ENCODE measurements at places on chromosomes 4 and X. TPM values are rescaled to one million over a fixed set of nuclear protein-coding genes. Genes with fewer than 3 reads are reported as not detected.

Gene ADAMTS3
- total RNA-seq = 4.6 TPM

Gene ZNF41
- 4.4 TPM for total RNA-seq

Gene RASSF6
- total RNA-seq = 5.9 TPM

Gene BTC
- total RNA-seq = 5.4 TPM

Gene FDCSP
- total RNA-seq = not detected

Gene GPRASP2
- total RNA-seq = 5.9 TPM

Gene GAGE12F
- total RNA-seq = not detected

Gene ASMT
- not detected for total RNA-seq

Gene CSN1S1
- not detected for total RNA-seq

- DNase-seq = peak; percentile 59
Measured at GRCh38 chr4:56026596-56026995, 77.9 kb downstream of the CEP135 start.

GRCh38 chr4:185149392-185149791 is 6.3 kb downstream of the SLC25A4 start:
- DNase-seq = no peak

DNA sequence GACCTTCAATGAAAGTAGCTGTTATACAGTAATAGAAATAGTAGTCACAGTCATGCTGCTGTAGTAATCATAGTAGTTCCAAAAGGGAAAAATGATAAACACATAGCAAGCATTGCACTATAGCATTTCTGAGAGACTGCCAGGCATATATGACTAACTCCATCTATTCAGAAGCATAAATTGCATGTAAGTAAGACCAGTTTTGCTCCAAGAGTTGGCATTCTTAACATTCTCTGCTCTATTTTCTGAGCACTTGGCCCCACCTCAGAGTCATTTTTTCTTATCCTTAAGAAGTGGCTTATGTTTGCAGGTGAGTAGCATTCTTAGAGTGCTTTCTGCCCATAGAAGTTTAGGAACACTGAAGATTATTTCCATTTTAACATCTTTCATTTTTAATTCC is 490.3 kb upstream of the TECRL start:
- no peak for DNase-seq

DNA sequence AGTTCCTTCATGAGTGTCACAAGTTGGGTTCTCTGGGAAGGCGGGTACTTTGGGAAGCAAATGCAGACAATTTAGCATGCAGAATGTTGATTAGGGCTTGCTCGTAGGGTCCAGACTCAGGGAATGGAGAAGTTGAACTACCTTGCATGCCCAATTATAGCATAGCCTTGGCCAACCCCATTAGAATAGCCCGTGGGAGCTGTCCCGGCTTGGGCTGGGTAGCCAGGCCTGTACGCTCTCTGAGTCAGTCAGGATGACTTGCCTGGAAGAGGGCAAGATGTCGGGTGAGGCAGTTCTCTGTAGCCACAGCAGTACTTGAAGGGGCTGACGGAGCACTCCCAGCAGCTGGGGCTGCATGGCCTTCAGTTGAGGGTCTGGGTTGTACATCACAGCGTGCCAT is 19.5 kb downstream of the KIAA0232 start:
- no peak for DNase-seq

DNA sequence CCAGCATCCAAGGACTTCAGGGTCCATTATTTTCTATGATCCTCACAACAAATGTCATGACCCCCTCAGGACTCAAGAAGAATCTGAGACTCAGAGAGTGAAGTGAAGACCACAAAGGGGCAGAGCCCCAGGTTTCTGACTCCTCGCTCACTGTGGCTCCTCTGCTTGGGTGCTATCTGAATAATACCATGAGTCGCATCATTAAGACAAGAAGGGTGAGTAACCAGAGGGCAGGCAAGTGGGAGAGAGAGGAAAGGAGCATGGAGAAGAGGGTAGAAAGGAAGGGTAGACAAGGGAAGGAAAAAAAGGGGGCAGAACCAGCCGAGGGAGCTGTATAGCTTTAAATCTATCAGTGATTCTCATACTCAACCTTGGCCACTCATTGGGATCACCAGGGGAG is 15.5 kb upstream of the HSD17B10 start:
- no peak for DNase-seq

- no peak for DNase-seq
Measured at GRCh38 chr4:156764145-156764544, 207.5 kb downstream of the PDGFC start.

DNA sequence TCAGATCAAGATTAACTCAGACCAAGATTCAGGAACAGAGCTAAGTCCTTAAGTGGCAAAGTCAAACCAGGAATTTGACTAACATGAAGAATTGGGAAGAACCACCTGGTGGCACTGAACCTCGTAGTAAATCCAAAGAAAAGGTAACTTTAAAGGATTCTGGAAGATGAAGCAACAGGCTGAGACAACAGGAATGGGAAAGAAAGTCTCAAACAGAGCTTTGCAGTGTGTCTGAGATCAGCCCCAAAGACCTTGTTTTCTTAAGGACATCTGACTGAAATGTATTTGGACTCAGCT is 126.1 kb downstream of the ASB9 start:
- no peak for DNase-seq

DNA sequence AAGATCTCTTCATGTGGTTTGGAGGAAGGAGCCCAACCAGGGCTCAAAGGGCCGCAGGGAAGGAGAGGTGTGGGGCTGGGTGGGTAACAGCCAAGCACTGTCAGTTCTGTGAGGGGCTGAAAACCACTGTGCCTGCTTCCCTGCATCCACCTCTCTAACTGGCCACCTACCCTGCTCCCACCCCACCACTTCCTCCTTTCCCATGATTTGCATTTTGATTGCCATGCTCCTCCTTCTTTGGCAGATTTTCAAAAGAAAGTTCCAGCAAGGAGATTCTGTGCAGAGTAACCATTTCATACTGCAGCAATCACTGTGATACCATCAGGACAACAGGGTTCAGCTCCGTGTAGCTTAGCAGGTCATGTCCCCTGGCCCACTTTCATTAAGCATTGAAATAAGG is 1.8 kb downstream of the ZNF674 start:
- DNase-seq = no peak

DNA sequence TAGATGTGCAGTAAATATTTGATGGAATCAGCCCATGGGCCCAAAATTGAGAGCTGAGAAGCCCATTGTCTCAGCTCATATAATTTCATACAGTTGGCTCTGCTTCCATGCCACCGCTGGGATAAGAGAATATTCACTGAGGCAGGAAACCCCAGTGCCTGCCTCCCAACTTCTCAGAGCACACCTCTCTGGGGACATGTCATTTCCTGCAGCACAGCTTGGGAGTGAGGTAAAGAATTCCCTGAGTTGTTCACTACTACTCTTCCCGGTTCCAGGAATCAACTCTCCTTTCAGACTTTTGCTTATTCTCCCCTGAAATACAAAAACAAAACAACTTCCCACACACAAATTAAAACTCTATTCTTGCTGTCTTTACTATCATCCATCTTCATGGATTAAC is 389.3 kb downstream of the MAPK10 start:
- no peak for DNase-seq

DNA sequence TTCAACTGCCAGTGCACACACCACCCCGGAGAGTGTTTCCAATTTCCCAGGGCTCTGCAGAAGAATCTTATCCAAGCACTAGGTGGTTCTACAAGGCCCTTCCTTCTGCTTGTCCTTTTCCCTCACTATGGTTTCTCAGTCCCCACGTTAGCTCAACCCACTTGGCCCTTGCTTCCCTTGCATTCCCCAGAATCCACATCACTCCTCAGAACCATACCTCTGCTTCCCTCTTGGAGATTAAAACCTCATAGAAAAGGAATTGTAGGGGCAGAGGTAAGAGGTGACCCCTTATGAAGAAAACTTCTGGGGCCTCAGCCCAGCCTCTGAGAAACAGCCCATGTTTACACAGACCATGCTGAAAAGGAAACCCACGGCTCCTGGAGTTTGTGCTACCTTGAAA is 42.4 kb downstream of the TSPAN5 start:
- DNase-seq = no peak

DNA sequence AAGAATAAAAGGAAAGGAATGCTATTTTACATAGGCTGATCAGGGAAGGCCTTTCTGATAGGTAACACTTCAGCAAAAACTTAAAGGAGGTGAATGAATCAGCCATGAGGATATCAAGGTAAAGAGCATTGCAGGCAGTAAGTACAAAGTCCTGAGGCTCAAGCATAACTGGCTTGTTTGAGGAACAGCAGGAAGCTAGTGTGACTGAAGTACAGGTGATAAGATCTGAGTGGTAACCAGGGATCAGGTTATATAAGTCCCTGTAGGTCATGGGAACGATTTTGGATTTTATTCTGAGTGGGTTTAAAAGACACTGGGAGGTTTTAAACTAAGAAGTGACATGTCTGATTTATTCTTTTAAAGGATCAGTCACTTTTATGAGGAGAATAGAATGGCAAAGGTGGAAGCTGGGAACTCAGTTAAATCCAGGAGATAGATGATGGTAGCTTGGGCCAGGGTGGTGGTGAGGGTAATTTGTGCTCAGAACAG is 47.1 kb upstream of the THOC2 start:
- DNase-seq = no peak

DNA sequence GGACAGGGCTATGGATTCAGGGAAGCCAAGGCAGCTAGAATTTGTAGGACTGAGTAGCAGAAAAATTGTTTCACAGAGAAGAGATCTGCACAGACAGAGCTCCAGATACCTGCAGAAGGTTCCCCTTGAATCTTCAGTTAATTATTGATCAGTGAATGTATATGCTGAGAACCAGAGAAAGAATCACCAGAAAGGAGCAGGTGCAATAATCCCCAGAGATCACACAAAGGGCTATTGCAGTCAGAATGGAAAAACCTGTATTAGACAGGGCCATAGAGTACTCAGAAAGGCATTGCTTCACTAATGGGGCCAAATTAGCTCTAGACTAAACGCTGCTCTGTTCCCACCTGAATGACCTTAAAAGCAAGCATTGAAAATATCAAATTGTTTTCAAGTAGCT is 35.5 kb upstream of the SMAD1 start:
- DNase-seq = no peak

DNA sequence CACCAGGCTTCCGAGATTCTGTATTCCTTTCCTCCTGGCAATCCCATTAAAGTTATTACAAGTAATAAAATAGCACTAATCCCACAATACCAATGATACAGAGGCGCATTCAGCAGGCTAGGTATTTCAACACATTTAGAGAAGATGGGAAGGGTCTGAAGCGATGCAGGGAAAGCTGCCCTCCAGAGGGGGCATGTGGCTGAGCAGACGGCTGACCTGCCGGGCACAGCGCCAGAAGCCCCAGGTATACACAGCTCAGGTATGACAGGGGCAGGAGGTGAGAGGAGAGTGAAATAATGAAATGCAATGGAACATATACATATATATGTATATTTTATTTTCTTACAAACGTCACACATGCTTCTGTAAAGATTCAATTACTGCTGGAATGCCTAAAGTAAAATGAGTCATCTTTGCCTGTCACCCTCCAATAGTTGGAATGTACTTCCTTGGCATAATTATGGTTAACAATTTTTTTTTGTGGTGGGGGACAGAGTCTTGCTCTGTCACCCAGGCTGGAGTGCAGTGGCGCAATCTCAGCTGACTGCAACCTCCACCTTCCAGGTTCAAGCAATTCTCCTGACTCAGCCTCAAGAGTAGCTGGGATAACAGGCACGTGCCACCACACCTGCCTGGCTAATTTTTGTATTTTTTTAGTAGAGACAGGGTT is 21.3 kb upstream of the CDKN2AIP start:
- peak; percentile 82 for DNase-seq

Measured in epithelial cell of proximal tubule (primary cell).